ENCODE measurements at places on chromosomes 3 and 15.

DNA sequence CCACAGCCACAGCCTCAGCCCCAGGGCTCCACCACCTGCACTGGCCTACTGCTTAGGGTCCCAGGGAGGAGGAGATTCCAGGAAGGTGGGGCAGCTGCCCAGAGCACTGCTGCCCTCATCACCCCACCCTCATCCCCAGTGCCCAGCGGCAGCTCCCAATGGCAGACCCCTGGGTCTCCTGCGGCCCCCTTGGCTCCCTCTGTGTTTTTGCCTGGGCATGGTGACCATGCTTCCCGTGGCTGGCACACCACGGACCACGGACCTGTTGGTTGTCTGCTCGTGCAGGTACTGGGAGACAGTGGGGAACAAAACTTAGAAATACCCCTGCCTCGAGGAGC lies 2.7 kb downstream of the CHST13 start:
- no peak for DNase-seq

- no peak for DNase-seq
Observed at GRCh38 chr3:14175383-14176037, 2.9 kb downstream of the XPC start.

- no peak for DNase-seq
Observed at GRCh38 chr3:102488331-102488730, 53.5 kb downstream of the ZPLD1 start.

DNA sequence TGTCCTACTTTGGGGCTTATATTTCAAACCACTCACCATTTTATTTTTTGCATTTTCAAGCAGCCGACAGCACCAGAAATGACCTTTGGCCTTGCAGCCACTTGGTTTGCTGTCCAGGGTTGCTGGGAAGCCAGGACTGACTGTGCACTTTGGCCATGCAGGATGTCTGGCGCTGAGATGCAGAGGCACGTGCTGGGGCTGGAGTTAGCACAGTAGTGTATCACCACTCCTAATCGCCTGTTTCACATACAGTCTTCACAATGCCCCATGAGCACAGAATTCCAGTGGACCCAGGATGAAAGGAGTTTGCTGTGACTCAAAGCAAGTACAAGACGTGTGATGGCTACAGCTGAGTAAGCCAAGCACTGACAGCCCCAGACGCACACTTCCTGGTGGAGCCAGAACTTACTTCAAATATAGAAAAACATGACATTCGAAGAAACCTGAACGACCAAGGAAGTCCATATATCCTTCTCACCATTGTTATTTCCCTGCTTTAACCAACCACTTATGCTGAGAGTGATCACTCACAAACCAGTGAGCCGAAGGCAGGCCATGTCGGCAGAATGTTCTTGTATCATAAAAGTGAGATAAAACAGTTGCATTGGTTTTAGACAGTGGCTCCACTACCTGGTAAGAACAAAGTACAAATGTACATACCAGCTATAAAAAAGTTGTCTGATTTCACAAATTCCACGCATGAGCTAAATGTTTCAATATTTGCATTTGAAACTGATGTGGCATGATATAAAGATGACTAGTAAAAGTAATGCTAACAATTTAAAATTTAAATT lies 16.0 kb downstream of the OCA2 start:
- DNase-seq = no peak

- no peak for DNase-seq
Observed at GRCh38 chr3:121592856-121593702, at the start of gene FBXO40. FBXO40 (plus strand) TSS chr3:121593379; CDS start chr3:121620576, 27,197 bp downstream.

GRCh38 chr3:66098436-66098835 lies 59.7 kb upstream of the MAGI1 start:
- no peak for DNase-seq

Measured in T47D (cell line).